ENCODE measurements at places on chromosomes 4 and X. TPM values are rescaled to one million over a fixed set of nuclear protein-coding genes. Genes with fewer than 3 reads are reported as not detected.

Gene CDKN2AIP
- 18.9 TPM for polyA plus RNA-seq

Gene STEEP1
- polyA plus RNA-seq, result 6.3 TPM

Gene ZNF630
- 1.0 TPM for polyA plus RNA-seq

Gene RAB9A
- 33.4 TPM for polyA plus RNA-seq

Gene FAM47B
- polyA plus RNA-seq, result not detected

Data from CD4-positive, alpha-beta memory T cell (primary cell).